ENCODE measurements at places on chromosomes 2 and 18.

DNA sequence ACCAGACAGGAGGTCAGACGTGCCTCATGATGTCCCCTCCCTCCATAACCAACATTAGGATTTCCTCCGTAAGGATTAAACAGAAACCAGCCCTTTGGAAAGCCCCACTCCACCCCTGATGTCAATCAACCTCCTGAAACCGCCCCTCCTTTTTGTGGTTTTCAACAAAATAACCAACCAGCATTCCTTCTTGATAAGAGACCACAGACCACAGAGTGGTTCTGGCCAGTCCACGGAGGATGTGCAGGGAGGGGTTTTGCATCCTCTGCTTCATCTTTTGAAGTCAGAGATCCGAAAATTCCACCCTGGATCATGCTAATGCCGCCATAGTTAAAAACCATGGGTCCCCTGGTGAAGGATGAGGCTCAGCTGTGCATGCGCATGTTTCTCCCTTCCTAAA lies 180.0 kb upstream of the CCDC150 start:
- DNase-seq, result no peak

DNA sequence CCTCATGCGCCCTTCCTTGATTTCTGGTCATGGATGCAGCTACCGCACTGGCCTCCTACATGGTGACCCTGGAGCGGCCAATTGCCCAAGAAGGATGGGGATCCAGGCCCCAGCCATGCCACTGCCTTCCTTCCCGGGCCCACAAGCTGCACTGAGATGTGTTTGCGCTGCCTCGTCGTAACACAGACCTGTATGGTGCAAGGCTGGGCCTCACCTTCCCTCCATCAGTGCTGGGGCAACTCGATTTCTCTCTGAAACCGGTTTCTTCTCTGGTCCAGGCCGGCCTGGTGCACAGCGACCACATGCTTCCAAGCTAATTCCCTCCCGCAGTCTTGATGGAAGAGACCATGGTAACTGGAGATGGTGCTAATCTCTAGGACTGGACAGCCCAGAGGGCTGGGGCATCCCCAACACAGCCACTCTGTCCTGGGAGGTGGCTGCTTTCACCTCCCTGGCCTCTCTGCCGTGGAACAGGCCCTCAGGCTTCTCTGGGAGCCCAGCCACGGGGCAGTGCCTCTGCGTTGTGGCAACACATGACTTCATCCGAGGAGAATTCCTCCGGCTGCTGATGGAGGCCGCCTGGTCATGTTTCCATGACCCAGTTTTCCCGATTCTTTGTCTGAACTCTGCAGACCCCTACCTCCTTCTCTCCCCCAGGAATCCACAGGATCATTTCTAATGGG lies 184.2 kb downstream of the GLI2 start:
- no peak for DNase-seq

- DNase-seq, result no peak
These were observed 24.5 kb downstream of the MC2R start for GRCh38 chr18:13890761-13891361.

DNA sequence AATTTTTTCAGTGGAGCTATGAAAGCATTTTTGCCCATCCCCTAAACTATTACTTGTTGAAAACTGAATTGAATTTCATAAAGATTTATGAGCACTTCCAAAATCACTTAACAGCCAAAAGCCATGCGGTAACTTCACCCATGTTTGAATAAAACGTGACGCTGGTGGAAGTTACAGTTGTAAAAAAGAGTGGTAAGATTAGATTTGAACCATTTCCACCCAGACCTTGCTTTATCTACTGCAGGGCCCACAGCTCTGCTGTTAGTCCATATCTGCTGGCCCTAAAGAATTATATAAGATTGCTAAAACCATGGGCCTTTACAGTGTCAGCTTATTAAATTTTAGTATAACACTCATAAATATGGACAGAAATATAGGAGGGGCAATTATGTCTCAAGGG lies 15.5 kb upstream of the ITGA4 start:
- no peak for DNase-seq

DNA sequence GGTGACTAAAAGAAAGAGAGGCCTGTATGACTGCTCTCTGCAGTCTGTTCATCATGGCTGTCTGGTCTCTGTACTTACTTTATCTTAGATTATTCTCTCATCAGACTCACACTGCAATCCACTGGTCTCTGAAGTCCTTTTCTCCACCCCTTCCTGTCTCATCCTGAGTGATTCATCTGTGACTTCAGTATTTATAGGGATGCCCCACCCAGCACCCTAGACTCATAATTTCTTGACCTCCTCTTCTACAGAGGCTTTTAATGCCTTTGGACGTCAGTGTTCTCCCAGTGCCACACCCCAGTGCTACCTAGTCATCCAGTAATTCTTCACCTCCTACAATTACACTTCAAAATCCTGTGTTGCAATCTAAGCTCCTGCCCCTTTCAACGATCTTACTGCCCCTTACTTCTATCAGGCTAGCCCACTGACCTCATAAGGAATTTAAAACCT lies 14.9 kb upstream of the ITPRID2 start:
- no peak for DNase-seq

DNA sequence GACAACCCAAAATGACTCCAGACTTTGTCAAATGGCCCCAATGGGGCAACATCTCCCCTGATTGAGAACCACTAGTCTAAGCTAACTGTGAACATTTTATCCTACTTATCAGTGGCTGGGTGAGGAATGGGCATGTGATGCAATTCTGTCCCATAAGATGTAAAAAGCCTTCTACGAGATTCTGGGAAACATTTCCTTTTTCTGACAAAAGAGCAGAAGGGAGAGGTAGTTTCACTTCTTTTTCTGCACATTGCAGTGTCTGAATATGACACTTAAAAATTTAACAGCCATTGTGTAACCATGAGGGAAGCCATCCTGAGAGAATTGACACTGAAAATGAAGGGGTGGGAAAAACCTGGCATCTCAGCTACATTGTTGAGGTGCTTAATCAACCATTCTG lies 17.3 kb upstream of the MARCHF4 start:
- no peak for DNase-seq

DNA sequence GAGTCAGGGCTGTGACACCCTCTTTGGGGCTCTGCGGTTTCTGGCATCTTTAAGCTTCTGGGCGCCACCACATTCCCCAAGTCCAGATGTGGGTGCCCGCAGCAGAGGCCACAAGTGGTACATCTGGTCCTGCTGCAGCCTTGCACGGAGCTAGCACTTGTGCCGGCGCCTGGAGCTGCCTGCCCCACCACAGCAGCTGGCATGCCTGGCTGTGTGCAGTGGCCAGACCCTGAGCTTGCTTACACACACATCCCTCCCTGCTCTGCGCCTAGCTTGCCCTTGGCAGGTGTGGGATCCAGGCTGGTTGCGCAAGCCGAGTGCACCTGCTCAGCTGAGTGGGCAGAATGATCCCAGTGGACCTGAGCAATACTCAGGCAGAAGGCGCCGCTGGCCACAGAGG lies 27.3 kb downstream of the SLC4A10 start:
- DNase-seq, result no peak

- DNase-seq, result no peak
These were observed 6.7 kb downstream of the CYP27A1 start for GRCh38 chr2:218788529-218789255.

DNA sequence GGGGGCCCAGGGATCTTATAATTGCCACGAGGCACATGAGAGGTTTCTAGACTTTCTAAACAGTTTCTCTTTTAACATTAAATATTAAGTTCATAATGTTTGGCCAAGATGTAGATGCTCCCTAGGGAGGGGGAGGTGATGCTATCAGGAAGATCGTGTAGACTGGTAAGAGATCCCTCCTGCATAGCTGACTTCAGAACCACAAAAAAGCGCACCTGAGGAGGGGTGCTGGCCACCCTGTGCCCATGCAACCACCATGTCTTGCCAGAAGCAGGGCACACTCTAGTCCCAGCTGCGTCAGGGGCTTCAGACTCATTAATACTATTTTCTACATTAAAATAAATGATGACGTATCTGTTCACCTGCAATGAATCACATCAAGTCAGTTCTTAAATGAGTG lies 103.4 kb upstream of the SLC35G4 start:
- DNase-seq, result no peak

GRCh38 chr2:207038299-207038698 lies 99.0 kb downstream of the CPO start:
- no peak for DNase-seq

DNA sequence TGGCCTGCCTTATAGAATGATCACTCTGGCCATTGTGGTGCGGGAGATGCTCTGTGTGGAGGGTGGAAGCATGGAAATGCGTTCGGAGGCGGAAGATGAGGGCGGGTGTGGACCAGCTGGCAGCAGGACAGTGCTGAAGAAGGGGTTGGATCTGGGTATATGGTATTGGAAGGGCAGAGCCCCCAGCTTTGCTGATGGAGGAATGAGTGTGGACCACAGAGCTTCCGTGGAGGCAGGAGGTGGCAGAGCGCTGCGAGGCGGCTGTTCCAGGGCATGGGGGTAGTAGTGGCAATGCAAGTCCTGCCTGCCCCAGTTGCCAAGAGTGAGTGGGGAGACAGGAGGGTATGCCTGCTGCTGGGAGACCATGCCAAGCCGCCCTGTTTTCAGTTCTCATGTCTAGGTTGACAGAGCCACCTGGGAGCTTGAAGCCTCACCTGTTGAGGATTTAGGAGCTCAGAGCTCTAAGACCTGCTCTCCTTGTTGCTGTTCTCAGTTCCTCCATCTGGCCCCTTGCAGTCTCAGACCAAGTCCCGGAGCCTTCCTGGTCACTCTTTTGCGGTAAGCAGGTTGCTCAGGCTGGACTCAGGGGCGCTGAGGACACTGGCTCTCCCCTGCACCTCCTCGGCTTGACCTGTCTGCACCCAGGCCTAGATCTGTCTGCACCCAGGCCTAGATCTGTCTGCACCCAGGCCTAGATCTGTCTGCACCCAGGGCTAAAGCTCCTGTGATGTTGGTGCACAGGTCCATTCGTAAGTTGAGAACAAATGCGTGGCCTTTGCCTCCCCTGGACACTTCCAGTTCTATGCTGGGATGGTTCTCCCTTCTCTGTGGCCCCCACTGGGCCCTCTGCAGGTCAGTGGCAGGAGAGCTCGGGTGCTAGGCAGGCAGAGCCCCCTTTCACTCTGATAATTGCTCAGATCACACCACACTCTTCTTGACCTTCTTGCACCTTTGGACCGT lies 290.5 kb upstream of the HS6ST1 start:
- DNase-seq, result no peak

- DNase-seq, result no peak
These were observed 95.6 kb downstream of the GALNT3 start for GRCh38 chr2:165698444-165698884.

DNA sequence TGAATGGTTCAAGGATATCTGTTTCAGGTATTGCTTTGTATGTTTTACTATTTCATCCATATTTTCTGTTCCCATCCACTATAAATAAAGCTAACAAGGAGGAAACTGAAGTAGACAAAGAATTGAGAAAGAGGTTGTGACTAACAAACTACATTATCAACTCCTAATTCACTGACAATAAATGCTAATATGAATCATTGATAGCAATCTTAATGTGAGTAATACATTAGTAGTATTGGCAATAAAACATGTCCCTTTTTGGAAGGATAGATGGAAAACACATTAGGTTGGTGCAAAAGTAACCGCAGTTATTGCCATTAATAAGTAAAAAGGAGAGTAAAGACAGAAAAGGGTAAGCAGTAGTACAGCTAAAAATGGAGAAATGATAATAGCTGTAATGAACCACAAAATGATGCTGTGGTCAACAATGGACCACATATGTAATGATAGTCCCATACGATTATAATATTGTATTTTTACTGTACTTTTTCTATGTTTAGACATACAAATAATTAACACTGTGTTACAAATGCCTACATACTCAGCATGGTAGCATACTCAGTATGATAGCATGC lies 104.7 kb downstream of the THADA start:
- DNase-seq, result no peak

GRCh38 chr18:22827216-22827615 lies 105.9 kb upstream of the RBBP8 start:
- no peak for DNase-seq

- DNase-seq, result no peak
These were observed 92.8 kb downstream of the ARHGEF33 start for GRCh38 chr2:38982498-38982897.

DNA sequence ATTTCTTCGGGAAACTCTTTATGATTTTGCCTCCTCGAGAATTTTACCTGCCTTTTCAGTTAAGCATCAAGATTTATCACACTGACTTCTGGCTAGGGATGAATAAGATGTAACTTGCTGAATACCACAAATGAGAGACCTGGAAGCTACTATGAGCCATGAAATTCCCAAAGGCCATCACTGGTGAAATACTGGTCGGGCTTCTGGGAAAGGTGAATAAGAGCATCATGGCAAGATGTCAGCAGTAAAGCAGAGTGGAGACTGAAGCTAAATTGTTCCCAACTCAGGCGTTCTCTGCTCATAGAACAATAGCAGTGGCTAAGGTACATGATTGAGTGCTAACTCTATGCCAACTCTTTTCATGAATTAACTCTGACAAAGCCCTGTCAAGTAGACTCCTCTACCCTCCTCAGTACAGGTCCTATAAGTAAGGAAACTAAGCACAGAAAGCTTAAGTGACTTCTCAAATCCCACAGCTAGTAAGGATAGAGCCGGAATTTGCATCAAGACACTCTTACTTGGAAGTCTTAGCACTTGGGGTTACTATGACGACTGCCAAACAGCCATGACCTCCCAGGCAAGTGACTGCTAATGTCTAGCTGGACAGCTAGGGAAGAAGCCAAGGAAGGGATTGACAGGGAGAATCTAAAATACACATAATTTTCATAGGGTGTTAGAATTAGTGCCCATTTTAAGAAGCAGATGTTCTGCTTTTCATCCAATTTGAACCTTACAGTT lies 22.7 kb upstream of the DSC3 start:
- no peak for DNase-seq

DNA sequence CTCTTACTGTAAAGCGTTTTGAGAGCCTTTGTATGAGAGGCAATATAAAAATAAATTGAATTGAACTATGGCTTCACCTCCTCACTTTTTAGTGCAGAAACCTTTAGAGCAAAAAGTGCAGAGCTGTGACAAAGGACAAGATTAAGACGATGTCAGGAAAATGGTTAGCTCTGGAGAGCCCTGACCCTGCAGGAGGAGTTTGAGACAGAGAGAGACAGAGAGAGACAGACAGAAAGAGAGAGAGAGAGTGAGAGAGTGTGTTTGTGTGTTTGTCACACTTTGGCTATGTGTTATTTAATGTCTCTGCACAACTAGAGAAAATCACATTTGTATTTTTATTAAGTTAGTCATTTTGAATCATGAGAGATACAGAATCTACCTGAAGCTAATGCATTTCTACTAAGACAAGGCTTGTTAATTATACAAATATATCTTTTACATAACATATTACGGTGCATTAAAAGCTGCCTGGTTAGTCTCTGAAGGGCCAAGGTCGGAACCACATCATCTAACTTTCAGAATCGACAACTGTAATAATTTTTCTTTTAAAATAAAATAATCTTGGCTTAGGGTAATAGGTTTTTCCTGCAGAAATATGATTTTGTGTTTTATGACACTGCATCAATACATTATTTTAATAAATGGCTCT lies 423.5 kb upstream of the ZEB2 start:
- DNase-seq, result no peak

GRCh38 chr2:127437781-127438726 lies 19.8 kb downstream of the PROC start:
- no peak for DNase-seq

GRCh38 chr2:118177318-118177717 lies 89.0 kb downstream of the INSIG2 start:
- no peak for DNase-seq
